Left lung (tissue), 14 donors: ENCODE measurements at places on chromosomes 7 and 10.

- H3K4me1 ChIP-seq = peaks cover 6% of the 10 kb centered on the region
- H3K36me3 ChIP-seq = no peaks in the 10 kb centered on the region
- H3K27me3 ChIP-seq = no peaks in the 10 kb centered on the region
- no peak for DNase-seq
- no peak overlapping the region for H3K4me3 ChIP-seq
- no peak overlapping the region for H3K27ac ChIP-seq
Observed at GRCh38 chr7:42084263-42084662, 152.7 kb downstream of the GLI3 start.

DNA sequence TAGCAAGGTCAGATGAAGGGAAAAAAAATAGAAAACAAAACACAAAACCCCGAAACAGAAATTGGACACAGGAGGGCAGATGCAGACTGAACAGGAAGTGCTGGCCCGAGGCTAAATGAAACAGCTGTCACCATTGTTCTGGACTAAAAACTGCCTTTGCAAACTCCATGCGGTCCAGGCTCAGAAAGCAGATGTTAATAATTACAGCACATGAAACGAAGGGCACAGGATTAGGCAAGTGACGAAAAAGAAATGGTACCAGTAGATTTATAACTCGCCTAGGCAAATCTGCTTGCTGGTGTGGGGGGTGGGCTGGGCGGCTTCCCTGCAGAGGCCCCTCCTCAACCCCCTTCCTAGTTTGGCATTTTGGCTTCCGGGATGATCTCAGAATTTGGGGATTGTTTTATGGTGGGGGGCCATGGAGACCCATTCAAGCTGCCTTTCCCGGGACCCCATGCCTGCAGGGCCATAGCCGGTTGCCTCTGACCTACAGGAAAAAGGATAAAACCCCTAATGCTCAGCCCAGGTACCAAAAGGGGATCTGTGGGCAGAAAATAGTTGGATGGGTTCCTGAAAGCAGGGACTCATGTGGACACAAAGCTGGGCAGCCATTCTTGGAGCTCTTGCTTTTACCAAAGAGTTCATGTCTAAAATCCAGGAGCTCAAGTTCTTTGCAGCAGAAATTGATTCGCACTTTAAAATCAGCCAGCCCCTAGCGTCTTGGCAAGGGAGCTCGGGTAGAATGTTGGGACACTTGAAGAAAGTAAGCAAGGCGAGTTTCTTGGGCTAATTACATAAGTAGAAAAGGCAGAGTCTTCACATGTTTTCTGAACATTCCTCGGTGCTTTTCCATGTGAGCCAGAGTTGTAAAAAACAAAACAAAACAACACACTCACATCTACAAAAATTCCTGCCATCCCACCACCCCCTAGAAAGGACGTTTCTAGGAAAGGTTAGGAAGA lies 39.0 kb upstream of the EMX2 start:
- no peaks in the 10 kb centered on the region for H3K36me3 ChIP-seq
- peak; percentile 36 for DNase-seq
- H3K4me1 ChIP-seq = no peaks in the 10 kb centered on the region
- no peak overlapping the region for H3K4me3 ChIP-seq

DNA sequence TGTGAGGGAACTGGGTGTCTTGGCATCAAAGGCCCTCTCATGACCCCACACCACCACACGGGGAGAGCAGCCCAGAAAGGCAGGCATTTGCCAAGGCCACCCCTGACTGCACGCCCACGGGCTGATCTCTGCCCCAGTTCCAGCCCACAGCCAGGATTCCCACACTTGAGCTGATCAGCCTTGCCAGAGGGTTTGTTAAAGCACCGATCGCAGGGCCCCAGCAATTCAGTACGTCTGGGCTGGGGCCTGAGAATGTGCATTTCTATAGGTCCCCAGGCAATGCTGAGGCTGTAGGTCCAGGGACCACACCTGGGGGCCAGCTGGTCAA lies 103.9 kb downstream of the TNS3 start:
- H3K4me3 ChIP-seq = peak overlapping the region; percentile 44
- H3K36me3 ChIP-seq = no peaks in the 10 kb centered on the region
- no peak overlapping the region for H3K27ac ChIP-seq
- H3K4me1 ChIP-seq = peaks cover 87% of the 10 kb centered on the region
- no peak for DNase-seq

- H3K27ac ChIP-seq = peak overlapping the region; percentile 95
- peaks cover 35% of the 10 kb centered on the region for H3K4me1 ChIP-seq
- DNase-seq = peak; percentile 55
- no peak overlapping the region for H3K4me3 ChIP-seq
- H3K27me3 ChIP-seq = no peaks in the 10 kb centered on the region
Observed at GRCh38 chr10:103910442-103911012, 7.5 kb downstream of the STN1 start.

GRCh38 chr10:130180416-130180815 lies 44.2 kb downstream of the GLRX3 start:
- no peak for DNase-seq
- no peaks in the 10 kb centered on the region for H3K36me3 ChIP-seq
- H3K27me3 ChIP-seq = no peaks in the 10 kb centered on the region
- H3K4me3 ChIP-seq = no peak overlapping the region
- H3K4me1 ChIP-seq = peaks cover 6% of the 10 kb centered on the region

DNA sequence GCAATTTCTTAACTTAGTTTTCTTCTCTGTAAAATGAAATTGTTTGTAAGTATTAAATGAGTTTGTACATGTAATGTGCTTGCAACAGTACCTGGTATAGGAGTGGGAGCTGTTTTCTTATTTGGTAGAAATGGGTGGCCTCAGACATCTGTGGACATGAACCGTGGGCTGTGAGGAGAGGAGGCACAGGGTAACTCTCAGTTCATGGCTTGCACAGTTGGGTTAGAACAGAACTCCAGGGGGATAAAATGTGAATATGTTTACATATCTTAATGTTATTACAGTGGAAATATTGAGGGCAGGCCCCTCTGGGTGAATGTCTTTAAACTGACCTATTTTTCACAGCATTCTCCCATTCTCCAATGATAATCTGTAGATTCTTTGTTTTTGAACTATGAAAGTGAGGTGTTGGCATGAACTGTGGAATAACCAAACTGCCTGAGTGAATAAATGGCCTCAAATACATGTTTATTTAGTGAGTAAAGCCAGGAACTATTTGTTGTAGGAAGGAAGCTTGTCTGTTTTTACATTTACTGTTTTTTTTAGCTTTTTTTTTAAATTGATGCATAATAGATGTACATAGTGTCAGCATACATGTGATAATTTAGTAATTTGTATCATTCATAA lies 2.6 kb downstream of the ABCA13 start:
- H3K27ac ChIP-seq = no peak overlapping the region
- no peak overlapping the region for H3K4me3 ChIP-seq
- H3K27me3 ChIP-seq = no peaks in the 10 kb centered on the region
- no peak for DNase-seq
- H3K4me1 ChIP-seq = peaks cover 11% of the 10 kb centered on the region
- H3K36me3 ChIP-seq = no peaks in the 10 kb centered on the region

DNA sequence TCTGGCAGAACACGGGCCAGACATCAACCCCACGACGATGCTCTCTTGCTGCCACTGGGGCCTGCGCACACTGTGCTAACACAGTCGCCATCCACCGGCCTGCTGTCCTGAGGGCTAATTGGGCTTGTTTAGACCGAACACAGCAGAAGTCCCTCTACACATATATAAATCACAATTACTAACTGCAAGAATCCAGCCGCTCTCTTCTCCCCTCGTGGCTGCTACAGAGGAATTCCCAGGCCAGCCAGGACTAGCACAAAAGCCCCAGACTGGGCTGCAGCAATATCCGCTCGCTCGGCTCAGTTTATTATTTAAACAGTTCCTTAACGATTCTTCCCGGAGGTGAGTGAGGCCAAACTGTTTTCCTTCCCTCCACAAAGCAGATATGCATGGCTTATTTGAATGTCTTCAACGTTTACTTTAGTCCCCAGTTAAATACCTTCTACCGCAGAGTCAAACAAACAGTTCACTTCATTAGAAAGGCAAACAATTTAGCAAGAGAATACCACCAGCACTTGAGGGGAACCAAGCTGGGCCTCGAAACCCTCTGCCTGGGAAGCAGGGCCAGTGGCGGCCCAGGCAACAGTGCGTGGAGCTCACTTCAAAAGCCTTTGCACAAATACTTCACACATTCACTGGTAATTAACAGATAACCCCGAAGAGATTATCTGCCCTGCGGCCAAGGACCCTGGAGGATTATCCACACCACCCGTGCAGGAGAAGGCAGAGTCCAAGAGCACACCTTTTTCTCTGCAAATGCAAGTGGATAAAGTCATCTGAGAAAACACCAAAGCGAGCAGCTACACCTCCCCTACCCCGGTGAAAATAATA lies 145.3 kb downstream of the GLI3 start:
- no peaks in the 10 kb centered on the region for H3K27me3 ChIP-seq
- peaks cover 18% of the 10 kb centered on the region for H3K4me1 ChIP-seq
- no peak overlapping the region for H3K4me3 ChIP-seq
- H3K36me3 ChIP-seq = no peaks in the 10 kb centered on the region
- peak; percentile 76 for DNase-seq
- peak overlapping the region; percentile 3 for H3K27ac ChIP-seq

- H3K4me1 ChIP-seq = no peaks in the 10 kb centered on the region
- H3K36me3 ChIP-seq = no peaks in the 10 kb centered on the region
- H3K4me3 ChIP-seq = no peak overlapping the region
- no peaks in the 10 kb centered on the region for H3K27me3 ChIP-seq
- H3K27ac ChIP-seq = no peak overlapping the region
- no peak for DNase-seq
Observed at GRCh38 chr10:22856444-22857074, 71.3 kb upstream of the ARMC3 start.

- H3K36me3 ChIP-seq = no peaks in the 10 kb centered on the region
- no peak overlapping the region for H3K27ac ChIP-seq
- peaks cover 12% of the 10 kb centered on the region for H3K4me1 ChIP-seq
- H3K27me3 ChIP-seq = no peaks in the 10 kb centered on the region
Observed at GRCh38 chr7:116583653-116584052, 58.8 kb downstream of the CAV1 start.

DNA sequence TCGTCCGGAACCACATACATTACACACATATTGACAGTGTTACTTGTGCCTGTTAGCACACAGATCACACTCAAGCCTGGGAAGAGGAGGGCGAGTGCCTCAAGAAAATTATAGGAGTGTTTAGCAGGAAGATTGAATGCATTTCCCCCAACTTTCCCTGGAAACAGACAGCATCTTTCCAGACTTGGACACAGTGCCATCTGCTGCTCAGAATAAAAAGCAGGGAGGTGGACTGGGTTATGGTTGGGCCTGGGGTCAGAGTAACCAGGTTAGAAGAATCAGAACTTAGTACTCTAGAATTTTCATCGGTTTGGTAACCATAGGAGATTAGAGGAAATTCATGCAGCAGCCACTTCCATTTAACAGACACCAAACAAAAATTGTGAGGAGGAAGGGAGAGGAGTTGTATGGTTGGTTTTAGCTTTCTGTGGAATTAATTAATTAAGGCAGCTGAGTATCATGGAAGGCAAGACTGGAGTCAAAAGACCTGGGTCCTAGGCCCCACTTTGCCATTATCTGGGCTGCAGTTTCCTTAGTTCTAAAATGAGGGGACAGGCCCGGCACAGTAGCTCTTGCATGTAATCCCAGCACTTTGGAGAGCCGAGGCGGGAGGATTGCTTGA lies 43.4 kb upstream of the OPTN start:
- peaks cover 5% of the 10 kb centered on the region for H3K27me3 ChIP-seq
- no peak overlapping the region for H3K27ac ChIP-seq
- no peak overlapping the region for H3K4me3 ChIP-seq
- no peaks in the 10 kb centered on the region for H3K4me1 ChIP-seq
- H3K36me3 ChIP-seq = no peaks in the 10 kb centered on the region

DNA sequence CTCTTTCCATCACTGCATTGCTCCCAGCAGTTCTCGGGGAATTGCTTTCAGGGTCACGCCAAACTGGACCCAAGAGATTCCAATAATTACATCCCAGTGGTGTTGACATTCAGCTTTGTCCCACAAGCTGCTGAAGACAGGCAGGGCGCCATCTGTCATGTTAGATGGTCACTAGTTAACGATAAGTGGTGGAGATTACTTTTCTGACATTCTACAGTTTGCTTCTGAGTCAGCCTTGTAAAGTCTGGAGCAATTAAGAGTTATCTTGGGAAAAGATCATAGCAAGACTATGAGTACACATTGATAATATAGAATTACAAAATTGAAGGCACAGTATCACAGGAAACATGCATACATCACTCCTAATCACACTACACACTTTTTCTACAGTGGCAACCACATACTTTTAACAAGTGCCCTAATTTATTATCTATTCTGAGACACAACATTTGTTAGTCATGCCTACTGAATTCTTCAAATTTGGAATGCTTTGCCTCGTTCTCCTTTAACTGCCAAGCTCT lies 41.9 kb downstream of the SEMA3C start:
- H3K4me3 ChIP-seq = no peak overlapping the region
- no peaks in the 10 kb centered on the region for H3K36me3 ChIP-seq
- H3K27ac ChIP-seq = no peak overlapping the region
- no peaks in the 10 kb centered on the region for H3K27me3 ChIP-seq

DNA sequence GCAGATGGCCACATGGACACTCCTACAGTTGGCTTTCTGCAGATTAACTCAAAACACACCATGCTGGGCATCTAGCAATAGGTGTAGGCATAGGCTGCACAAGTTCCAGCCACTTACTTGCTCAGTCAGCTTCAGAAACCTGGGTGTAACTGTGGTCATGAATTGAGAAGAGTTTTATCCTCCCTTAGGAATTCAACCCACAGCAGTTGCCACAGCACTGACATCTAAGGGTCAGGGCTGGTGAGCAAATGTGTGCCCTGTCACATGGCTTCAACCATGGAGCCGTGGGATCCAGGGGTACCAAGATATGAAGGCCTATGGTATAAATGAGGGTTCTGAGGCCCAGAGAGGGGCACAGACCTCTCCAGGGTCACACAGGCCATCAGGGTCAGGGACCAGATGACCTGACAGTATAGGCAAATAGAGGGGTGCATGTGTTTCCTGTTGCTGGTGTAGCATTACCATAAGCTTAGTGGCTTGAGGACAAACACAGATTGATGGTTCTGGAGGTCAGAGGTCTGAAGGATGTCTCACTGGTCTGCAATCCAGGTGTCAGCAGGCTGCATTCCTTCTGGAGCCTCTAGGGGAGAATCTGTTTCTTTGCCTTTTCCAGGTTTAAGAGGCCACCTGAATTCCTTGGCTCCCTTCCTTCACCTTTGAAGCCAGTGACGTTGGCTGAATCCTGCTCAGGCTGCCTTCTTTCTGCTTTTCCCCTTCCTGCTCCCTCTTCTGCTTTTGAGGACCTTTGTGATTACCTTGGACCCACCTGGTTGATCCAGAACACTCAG lies 24.1 kb downstream of the MINDY4 start:
- no peaks in the 10 kb centered on the region for H3K27me3 ChIP-seq
- no peak overlapping the region for H3K4me3 ChIP-seq
- peaks cover 10% of the 10 kb centered on the region for H3K4me1 ChIP-seq
- peak; percentile 36 for DNase-seq
- peak overlapping the region; percentile 14 for H3K27ac ChIP-seq
- peaks cover 20% of the 10 kb centered on the region for H3K36me3 ChIP-seq
